ENCODE measurements at places on chromosomes 3 and 15. TPM values are rescaled to one million over a fixed set of nuclear protein-coding genes. Genes with fewer than 3 reads are reported as not detected.

The HESX1 gene
- 0.40 TPM for total RNA-seq

DNA sequence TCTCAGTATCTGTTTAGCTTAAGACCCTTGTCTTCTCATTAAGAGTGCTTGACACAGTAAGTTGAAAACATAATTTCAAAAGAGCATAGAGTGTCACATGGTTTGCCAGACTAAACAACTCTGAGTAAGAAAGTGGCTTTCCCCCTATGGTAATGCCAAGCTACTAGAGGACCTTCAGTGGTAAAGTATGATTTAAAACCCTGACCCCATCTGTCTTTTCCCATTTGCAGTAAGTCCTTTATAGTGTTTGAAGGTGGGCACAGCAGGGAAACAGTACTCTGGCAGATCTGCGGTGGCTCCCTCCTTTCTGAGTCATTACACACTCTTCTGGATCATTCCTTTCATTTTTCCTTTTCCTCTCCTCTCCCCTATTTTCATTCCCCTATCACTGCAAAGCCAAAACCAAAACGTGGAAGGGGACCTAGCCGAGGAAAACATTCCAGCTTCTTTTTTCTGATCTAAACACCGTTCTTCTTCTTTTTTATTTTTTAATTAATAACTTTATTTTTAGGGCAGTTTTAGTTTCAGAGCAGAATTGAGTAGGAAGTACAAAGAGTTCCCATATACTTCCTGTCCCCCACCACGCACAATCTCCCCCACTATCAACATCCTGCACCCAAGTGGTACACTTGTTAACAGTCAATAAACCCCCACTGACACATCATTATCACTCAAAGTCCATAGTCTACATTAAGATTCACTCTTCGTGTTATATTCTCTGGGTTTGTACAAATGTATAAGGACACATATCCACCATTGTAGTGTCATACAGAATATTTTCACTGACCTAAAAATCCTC, 74.7 kb downstream of the PPARG start:
- DNase-seq, result no peak

DNA sequence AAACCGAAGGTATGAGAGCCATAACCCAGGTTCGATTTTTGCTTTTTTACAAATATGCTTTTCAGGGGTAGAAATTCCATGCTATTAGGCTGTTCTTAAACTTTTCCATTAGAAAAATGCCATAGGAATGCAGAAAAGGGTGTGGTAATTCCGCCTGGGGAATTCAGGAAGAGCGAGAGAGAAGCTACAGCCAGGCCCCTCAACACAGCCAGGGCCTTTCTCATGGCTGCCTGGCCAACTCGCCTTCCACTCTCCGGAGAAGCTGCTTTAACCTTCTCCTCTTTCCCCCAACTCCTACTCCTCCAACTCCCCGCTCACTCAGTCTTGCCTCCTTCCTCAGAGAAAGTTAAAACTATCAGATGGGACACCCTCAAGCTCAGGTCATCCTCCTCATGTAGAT, 9.1 kb upstream of the TICRR start:
- no peak for DNase-seq

DNA sequence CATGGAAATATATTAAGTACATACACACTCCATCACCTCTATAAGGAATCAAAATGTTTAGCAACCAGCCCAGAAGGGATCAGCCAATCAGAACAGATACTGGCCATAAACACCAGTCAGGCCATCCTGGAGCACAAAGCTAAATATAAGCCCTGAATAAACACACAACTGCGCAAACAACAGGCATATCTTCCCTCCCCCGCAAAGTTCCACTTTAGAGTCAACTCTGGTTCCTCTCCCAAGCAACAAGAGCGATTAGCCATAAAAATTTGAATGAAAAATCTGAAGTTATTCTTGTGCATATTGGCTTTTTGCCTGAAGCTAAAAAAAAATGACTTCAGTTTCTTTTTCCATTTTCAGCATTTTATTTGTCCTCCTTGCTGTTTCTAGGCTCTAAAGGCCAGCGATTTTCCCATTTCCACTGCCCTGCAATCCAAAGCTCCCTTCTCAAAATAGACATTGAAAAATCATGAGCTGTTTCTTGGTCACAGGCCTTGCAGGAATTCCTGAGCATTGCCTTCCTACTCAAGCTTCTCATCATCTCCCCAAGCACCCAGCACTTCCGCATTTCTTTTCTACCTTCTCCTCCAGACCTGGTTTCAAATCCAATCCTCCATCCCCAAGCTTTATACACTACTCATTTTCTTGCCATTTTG, 247.9 kb downstream of the ZMAT3 start:
- no peak for DNase-seq

GRCh38 chr3:180059356-180059755, 22.6 kb upstream of the PEX5L start:
- no peak for DNase-seq

GRCh38 chr3:101049532-101049931, 56.3 kb upstream of the ABI3BP start:
- DNase-seq, result no peak

- no peak for DNase-seq
Observed at GRCh38 chr3:47556351-47556750, 22.3 kb downstream of the CSPG5 start.

The LRRIQ4 gene
- not detected for total RNA-seq

The UBA7 gene
- total RNA-seq, result 4.6 TPM

DNA sequence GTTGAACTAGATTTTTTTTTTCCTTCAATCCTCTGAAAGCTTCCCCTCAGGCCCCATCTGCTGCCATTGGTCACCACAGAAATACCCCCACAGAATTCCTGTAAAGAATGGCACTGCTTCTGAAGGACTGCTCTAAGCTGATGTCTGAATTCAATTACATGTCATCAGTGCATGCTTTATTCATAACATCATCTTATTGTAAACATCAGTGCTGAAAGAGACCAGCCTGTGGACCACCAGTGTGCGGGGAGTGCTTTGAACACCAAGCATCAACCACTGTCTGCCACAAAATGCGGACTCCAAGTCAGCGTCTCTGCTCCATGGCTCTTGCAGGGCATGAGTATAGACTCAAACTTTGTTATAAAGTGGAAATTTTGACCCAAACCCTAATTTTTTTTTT, 11.6 kb downstream of the PHLDB2 start:
- DNase-seq, result no peak

The P2RY14 gene
- 0.14 TPM for total RNA-seq

The FAM81A gene
- total RNA-seq, result 1.4 TPM

- DNase-seq, result no peak
Observed at GRCh38 chr15:80609091-80609490, 86.0 kb upstream of the ABHD17C start.

- DNase-seq, result no peak
Observed at GRCh38 chr3:56788521-56788920, 13.2 kb downstream of the ARHGEF3 start.

DNA sequence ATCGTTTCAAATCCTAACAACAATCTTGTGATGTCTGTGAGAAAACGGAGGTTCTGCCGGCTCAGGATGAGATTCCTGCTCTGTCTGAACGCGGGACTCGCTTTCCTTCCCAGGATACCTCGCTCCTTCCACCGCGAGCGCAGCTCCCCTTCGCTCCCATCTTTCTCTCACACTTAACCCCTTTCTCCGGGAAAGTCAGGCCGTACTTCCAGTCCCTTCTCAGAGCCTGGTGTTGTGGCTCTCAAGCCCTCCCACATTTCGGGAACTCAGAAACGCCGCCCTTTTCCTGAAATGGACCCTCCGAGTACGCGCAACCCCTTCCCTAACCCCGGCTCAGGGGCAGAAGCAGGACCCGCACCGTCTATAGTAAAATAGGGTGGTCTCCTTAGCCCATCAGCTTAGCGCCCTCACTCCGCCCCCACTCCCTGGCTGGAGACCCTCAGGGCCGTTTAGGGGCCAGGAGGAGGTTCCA, 378 bp upstream of the FEM1B start:
- DNase-seq, result no peak

DNA sequence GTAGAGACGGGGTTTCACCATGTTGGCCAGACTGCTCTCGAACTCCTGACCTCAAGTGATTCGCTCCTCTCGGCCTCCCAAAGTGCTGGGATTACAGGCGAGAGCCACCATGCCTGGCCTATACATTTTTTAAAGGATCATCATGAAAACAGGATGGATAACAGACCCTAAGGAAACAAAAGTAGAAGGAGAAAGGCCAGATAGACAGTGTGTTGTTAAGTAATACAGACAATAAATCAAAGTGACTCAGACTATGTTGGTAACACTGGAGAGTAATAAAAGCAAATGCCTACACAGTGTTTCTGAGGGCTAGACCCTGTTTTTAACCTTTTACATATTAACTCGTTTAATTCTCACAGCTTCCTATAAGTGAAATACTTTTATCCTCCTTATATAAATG, 133.8 kb upstream of the MCTP2 start:
- DNase-seq, result no peak

DNA sequence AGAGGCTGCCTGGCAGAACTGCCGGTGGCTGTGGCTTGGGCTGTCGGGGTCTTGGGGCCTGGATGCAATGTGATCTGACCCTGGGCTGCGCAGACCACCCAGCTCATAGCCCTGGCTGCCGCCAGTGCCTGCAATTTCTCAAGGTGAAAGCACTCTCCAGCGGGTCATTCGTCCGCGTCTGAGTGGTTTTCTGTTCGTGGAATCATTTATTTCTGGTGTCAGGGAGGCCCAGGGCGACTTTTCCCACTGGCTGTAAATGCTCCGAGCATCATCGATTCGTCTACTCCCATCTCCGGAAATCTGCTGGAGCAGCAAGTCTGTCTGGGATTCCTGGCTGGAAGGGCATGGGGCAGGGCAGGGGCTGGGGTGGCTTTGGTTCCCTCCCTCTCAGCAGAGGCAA, 40.6 kb upstream of the ADPGK start:
- DNase-seq, result no peak

The TNFAIP8L3 gene
- 8.2 TPM for total RNA-seq

The APOD gene
- 0.57 TPM for total RNA-seq

DNA sequence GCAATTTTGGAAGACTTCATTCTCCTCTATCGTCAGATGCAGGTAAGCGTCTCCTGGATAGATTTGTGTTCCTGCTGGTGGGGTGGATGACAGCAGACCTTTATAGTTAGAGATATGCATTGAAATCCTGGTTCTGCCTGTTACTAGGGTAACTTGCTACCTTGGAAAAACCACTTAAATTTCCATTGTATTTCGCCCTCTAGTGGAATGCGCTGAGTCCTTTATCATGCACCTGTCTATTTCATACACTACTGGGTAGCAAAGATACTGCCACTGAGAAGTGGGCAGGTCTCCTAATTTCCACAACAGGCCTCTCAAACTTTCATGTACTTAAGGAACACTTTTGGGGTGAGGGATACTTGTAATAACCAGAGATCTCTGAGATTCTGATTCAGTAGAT, 209.5 kb upstream of the SUCLG2 start:
- no peak for DNase-seq

DNA sequence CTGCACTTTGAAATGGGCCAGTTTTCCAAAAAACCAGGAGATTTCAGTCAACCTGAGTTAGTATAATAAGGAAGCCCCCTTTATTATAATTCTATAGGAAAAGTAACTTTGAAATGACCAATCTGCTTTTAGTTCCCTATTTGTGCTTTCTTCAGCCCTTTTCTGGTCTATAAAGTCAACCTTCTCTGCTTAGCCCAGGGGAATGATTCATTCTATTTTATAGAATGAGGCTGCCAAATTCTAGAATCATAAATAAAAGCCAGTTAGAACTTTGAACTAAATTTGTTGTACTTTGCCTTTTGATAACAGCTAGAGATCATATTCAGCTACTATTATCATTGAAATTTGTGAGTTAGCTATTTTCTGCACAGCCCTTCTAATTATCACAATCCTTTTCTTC, 24.7 kb downstream of the CIP2A start:
- no peak for DNase-seq

The EXD1 gene
- not detected for total RNA-seq

The LRRC31 gene
- total RNA-seq, result 1.4 TPM

The GABRB3 gene
- total RNA-seq, result 25.7 TPM

The MITF gene
- 8.7 TPM for total RNA-seq

DNA sequence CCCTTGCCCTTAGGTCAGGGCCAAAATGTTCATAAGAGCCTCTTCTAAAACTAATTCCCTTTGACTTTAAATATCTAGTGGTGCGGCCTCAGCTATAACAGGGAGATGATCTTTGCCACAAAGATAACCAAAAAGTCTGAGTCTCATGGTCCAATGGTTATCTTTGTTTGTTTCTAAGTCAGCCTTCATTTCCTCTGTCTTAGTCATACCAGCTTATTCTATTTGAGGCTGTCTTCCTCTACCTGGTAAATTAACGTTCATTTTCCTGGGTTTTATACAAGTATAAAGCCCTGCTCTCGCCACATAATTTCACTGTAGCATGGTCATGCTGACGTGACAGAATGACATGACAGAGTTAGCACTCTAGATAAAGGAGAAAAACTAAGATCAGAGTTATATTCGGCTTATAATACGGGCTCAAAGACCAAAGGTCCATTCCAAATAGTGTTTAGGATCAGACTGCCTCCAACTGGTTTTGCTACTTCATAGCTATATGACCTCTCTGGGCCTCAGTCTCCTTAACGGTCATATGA, 18.4 kb downstream of the ZNF860 start:
- no peak for DNase-seq

DNA sequence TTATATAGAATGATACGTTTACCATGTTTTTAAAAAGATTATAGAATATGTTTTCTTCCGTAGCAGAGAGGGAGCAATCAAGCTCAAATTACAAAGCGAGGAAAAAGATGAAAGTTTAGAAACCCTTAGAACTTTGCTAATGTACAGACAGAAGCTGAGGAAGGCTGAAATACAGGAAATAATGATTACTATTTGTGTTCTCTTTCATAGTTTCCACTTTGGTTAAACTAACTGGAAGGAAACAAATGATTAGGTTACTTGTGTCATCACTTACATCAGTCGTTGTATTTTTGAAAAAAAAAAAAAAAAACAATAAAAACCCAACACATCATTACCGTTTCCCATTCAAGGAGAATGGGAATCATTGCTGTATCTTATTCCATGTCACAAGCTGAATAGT, 337.8 kb upstream of the CBLB start:
- DNase-seq, result no peak

DNA sequence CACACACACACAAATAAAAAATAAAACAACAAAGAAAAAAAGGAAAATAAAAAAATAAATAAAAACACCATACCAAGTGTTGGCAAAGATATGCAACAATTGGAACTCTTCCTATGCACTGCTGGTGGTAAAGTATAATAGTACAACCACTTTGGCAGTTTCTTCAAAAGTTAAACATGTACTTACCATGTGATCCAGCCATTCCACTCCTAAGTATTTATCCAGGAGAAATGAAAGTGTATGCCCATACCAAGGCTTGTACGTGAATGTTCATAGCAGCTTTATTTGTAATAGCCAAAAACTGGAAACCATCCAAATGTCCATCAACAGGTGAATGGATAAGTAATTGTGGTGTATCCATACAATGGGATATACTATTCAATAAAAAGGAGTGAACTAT, 17.0 kb downstream of the WDR93 start:
- no peak for DNase-seq

All from type B pancreatic cell (in vitro differentiated cells).